ENCODE measurements at places on chromosomes 2 and 18.
A peak's percentile ranks its signal among the peaks of the same experiment; 100 is the strongest.

DNA sequence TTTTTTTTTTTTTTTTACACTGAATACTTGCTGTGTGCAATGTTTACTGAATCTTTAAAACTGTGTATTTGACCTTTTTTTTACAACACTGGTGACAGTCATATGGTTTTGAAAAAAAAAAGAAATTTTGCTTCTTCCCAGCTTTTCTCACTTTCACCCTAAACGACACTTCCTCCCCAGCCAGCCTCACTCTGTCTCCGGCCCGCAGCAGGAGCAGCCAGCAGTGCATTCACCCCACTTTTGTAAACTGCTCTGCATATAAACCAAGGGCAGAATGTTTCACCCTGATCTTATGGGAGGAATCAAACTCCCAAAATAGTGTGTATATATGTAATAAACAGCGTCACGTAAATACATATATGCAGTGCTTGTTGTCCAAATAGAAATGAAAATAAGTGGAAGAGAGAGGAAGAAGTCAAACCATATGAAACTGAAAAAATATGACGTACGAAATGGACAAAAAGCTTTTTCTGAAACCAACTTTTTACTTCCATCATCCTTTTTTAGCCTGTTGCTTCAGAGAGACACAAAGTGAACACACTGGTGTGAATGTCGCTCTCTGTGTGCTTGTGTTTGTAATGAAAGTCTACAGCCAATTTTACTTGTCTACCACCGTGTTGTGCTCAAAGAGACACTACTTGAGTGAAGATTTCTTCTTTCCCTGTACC is 54.2 kb downstream of the ZCCHC2 start:
- no peak for DNase-seq

GRCh38 chr2:181125359-181125758 is 145.0 kb downstream of the UBE2E3 start:
- DNase-seq = no peak

GRCh38 chr2:54666634-54667265 is 56.7 kb upstream of the EML6 start:
- peak; percentile 21 for DNase-seq

DNA sequence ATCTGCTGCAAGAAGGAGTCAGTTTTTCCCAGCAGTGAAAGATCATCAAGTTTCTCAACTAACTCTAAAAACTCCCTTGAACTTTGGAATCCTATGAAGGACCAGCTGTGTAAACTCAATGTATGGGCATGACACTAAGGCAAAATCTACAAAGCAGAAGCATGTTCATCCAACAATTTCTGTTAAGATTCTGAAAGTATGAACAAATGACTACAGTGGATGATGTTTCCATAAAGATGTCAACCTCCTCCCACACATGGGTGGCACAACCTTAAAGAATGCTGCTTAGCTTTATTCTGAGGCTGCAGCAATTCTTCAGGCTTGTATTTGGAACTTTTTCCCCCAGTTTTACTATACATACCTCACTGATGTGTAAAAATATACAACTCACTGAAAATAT is 47.2 kb downstream of the WDR33 start:
- no peak for DNase-seq

DNA sequence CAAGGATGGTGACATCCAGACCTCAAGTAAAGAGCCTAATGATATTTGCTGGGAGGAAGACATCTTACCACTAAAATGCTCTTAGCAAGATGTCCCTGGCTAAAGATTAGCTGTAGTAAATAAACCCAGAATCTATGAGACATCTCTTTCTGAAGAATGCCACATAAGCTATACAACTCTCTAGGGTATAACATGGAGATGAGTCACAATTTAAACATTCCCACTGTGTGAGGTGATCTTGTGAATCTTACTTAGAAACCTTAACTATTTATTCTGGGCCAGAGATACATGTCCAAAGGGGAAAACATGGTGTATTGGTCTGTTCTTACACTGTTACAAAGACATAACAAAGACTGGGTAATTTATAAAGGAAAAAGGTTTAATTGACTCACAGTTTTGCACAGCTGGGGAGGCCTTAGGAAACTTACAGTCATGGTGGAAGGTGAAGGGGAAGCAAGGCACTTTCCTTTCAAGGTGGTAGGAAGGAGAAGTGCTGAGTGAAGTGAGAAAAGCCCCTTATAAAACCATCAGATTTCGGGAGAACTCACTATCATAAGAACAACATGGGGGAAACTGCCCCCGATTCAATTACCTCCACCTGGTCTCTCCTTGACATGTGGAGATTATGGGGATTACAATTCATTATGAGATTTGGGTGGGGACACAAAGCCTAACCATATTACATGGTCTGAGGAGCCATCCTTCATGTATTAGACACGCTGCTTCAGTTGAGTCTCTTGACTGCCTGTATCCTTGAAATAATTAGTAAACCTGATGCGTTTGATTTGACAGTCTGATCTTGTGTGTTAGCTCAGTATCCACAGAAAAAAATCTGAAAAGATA is 17.1 kb downstream of the KRCC1 start:
- DNase-seq = no peak

DNA sequence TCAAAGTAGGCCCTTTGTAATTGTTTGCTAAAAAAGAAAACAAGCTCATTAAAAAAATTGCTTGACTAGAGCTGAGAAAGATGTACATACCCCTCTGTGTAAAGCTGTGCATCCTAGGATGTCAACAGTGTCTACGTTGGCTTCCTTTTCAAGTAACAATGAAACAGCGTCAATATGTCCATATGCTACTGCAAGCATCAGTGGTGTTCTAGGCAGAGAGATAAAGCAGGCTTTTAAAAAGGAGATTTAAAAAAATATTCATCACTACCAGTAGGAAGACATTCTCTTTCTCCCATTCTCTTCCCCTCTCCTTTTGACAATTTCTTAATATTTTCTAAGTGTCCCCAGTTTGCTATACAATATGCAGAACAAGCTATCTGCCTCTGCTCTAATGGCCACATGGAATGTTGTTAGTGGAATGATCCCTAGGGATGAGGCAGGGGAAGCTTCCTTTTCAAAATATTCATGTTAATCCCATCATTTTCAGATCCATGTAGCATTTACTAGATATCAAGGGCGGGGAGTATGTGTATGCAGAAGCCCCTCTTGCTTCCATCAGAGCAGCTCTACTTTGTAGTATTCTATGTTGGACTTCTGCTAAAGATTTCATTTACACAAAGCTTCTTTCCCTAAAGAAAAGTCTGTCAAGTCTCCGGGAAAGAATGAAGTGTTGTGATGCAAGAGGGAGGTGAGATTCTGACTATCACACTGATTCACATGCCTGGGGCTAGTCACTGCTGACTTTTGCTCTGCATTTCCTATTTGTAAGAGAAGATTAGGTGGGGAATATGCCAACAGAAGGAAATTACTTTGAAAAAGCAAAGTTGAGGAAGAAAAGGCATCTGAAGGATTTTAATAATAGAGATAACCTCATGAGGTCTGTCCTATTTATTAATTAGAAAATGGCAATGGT is 81.5 kb upstream of the PGAP1 start:
- no peak for DNase-seq

DNA sequence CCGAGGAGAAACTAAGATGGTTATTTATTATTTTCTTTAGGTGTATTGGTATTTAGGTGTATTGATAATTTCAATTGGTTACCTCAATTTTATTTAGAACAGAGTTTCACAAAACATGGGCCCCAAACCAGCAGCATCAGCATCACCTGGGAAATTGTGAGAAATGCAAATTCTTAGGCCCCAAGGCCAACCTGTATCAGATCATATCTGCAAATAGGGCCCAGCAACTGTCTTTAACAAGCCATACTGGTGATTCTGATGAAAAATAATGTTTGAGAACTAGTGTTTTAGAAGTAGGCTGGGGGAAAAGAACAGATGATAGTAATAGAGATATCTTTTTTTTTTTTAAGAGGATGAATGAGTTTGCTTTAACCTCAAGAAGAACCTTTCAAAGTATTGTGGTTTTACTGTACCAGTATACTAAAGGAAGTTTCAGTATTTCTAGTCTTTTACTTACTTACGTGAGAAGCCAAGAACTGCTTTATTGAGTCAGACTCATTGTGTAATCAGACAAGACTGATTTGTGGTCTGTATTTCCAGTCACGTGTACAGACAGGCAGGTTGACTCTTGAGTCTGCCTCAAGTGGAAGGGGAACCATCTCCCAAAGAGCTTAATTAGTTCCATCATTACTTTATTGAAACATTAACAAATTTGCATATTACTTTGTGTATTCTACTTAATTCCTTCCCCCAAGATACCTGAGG is 60.4 kb upstream of the GAREM1 start:
- no peak for DNase-seq

DNA sequence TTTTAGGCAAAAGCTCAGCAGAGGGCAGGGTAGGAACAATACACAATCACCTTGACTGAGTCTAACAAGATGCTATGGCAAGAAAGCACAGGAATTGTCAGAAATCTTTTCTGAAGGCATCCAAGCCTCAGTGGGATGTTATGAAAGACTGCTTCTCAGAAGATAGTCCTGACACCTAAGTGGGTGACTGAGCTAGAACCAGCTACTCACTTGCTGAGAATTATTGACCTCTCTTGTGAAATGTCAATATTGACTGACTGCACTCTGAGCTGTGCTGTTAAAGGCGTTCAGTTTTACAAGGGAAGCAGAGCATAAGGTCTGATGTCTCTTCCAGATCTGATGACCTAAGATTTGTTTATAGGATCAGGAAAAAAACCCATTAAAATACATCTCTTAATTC is 46.1 kb downstream of the TACR1 start:
- DNase-seq = no peak

DNA sequence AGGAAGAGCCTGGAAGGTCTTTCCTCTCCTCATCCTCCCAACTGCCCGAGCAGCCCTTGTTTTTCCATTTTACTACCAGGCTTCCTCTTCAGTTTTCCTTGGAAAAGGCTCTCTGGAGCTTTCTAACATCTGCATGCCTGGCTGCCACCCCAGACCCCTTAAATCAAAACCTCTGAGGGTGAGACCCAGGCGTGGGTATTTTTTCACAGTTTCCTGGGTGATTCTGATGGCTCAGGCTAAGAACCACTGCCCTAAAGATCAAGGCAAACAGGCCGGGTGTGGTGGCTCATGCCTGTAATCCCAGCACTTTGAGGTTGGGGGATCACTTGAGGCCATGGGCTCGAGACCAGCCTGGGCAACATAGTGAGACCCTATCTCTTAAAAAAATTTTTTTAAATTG is 35.4 kb downstream of the EMILIN2 start:
- no peak for DNase-seq

DNA sequence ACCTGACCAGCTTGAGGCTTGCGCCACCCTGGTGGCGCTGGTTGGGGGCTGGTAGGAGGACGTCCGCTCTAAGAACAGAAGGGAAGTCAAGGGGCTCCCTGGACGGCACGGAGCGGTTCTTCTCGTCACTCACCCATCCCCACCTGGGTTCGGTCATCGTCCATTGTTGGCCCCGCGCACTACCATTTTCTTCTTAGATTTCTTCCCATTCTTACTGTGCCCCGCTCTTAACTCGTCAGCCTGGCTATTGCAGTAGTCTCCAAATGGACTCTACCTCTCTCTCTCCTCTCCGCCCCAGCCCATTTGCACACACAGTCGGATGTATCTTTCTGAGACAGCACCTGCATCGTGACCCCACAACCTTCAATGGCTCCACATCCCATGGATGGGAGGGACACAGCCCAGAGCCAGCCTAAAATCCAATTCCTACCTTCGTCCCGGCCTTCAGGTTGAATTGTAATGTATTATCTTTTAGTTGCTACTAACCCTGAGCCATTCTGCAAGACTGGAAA is 814 bp upstream of the RAB1A start:
- no peak for DNase-seq

GRCh38 chr2:39723946-39724827 is 54.9 kb downstream of the THUMPD2 start:
- no peak for DNase-seq
